ENCODE measurements at places on chromosomes 4 and X.
A peak's percentile ranks its signal among the peaks of the same experiment; 100 is the strongest.

DNA sequence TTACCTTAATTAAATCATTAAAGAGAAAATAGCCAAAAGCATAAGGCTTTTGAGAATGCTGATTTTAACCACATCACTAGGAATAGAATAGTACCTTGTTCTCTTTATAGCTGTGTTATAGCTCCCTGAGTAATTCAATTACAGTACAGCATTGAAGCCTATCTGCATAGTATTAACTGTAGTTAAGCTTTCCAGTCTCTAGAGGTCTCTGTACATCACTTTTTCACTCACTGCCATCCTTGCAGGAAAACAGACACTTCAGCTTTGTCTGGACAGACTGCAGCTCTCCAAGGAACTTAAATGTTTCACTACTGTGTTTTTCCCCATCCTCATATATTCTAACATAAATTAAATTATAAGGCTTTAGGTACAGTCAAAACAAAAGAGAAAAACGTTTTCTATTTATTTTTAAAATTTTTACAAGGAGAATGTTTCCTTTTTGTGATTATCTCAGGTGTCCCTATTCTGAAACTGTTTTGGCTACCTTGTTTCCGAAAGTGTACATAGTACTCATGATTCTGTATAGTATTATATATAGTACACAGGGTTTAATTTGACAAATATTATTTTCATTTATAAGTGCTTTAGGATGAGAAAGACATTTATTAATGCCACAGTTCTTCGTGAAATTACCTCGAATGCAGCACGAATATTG is 407.9 kb downstream of the PCDH18 start:
- peak; percentile 16 for DNase-seq

DNA sequence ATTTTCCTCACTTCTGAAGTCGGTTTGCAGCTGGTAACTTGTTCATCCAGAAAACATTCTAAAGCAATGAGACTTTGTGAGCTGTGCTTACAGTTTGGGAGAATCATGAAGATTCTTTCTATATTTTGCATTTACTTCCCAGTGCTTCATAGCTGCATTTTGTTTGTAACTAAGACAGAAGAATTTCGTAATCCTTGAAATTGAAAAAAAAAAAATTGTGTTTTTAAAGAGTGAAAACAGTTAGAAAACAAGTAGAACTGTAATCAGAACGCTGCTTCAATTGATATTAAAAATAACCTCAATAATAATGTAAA is 392.4 kb downstream of the UNC5C start:
- DNase-seq = no peak

- no peak for DNase-seq
These were observed 51.6 kb upstream of the IL2 start for GRCh38 chr4:122508083-122508482.

DNA sequence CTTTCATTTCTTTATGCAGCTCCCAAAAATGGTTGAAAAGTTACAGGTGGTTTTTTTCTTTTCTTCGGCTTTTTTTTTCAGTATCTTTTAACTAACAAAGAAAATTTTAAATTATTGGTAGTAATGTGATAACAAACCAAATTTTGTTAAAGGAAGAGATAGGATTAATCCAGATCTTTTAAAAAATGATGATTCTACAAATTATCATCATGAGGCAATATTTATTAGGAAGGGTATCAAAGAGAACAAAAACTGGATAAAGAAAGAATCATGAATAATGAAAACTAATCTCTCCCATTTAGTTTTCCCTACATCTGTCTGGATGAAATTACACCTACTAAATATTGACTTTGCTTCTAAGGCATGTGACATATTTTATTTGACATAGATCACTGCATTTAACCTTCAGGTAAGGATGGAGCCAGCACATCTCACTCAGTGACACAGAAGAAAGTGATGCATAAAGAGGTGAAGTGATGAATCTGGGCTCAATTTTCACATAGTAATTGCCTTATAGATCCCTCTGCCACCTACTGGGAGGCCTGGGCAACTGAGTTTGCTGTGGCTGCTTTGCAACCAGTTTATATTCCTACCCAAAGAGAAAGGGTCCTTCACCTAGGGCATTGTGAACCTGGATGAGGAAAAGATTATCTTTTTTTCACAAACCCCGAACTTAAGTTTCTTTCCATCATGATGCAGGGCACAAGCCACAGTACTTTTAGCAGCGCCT is 155.6 kb downstream of the HNRNPD start:
- DNase-seq = no peak

DNA sequence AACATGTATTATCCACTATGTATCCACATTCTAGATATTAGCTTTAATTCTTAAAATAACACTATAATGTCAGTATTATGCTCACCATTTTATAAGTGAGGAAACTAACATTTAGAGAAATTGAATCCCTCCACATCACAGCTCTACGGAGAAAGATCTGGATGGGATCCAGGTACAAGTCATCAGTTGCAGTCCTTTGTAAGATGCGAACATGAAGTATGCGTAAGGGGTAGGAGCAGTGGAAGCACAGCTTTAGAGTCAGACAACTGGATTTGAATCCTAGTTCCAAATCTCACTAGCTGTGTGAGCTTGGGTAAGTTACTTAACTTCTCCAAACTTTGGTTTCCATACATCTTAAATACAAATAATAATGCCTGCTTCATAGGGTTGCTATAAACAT is 162.5 kb downstream of the ATP10D start:
- DNase-seq = no peak

GRCh38 chr4:83382850-83383249 is 48.2 kb upstream of the HPSE start:
- DNase-seq = no peak

- no peak for DNase-seq
These were observed 99.5 kb downstream of the EFHC2 start for GRCh38 chrX:44244008-44244407.

DNA sequence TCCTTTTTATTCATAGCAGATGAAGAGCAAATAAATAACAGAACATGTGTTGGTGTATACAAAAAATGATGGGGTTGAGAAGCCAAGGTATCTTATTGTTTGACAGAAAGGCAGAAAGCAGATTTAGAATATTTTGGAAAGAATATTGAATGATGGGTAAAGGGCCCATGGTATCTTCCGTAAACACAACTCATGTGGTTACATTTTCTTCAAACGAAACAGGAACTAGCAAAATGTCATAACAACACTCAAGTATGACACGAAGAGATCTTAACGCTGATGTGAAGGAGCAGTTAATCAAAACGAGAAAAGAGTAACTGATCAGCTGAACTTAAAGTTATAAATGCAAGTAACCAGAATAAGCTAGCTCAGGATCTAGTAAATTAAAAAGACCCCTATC is 195.7 kb upstream of the GK2 start:
- DNase-seq = no peak

DNA sequence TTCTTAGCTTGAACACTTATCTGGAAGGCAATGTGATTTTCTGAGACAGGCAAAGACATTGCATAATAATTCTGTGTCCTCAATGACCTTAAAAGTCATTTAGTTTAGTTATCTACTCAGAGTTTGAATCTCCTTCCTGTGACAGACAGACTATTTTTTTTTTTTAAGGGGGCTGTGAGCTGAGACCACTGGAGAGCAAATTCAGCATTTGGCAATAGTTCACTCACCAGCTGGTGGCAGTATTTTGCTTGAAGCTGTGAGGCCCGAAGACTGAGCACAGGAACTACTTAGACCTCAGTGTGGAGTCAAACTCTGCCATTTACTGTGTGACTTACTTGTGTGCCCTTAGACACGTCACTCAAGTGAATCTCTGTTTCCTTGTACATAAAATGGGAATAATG is 22.9 kb upstream of the CPE start:
- DNase-seq = no peak

DNA sequence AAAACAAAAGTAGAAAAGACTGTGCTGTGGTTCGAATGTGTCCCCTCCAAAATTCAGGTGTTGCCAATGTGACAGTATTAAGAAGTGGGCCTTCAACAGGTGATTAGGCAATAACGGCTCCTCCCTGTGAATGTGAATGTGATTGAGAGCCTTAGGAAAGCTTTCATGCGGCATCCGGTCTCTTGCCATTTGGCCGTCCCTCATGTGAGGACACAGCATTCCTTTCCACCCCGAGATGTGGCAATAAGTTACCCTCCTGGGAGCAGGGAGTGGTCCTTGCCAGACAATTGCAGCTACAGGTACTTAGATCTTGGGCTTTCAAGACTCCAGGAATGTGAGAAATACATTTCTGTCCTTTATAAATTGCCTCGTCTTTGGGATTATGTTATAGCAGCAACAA is 129.3 kb downstream of the CPEB2 start:
- DNase-seq = no peak

- DNase-seq = no peak
These were observed 1248.7 kb downstream of the PCDH7 start for GRCh38 chr4:31968842-31969241.

DNA sequence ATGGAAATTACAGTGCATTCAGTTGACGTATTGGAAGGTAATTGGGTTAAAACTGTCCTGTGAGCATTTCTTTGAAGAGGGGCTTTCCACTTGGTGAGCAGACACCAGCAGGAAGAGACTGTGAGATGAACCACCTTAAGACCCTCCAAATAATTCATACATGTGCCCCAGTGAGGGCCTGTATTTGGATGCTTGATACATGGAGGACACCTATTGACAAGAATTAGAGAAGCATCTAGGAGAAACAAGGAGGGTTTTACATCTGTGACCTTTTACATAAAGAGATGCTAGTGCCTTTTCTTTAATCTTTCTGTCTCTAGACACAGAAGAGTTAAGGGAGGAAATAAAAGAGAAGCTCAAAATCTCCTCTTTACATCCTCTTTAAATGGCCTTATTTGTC is 1115.3 kb upstream of the IGFBP7 start:
- DNase-seq = no peak

GRCh38 chrX:18891548-18891945 is 92.4 kb downstream of the PHKA2 start:
- no peak for DNase-seq

DNA sequence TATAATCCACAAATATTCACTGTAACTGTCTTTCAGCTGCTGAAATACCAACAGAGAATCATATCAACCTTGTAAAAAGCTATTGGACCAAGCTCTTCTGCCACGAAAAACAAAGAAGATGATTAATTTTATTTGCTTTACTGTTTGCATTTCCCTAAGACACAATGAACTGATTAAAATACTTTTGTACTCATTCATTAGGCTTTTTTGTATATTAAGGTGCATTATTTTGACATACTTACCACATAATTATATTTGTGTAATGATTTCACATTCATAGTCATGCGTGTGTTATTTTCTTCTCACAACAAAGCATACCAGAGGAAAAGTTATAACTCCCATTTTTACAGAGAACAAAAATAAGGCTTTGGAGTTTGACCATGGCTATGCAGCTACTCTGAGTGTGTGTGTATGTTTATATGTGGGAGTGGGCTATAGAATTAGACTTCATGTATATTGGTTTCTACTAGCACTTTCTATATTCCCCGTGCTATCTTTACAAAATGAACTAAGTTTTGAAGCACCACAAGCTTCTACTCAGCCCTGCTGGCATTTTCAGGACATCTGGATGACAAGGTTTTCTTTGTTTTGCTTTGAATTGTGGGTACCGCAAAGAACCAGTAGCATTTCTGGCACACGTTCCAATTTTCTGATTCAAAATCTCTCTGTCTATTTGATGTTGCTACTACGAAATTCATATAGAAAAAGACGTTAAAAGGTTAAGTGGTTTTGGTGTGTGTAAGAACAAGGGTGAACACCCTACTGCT is 11.0 kb upstream of the FGF5 start:
- DNase-seq = no peak

DNA sequence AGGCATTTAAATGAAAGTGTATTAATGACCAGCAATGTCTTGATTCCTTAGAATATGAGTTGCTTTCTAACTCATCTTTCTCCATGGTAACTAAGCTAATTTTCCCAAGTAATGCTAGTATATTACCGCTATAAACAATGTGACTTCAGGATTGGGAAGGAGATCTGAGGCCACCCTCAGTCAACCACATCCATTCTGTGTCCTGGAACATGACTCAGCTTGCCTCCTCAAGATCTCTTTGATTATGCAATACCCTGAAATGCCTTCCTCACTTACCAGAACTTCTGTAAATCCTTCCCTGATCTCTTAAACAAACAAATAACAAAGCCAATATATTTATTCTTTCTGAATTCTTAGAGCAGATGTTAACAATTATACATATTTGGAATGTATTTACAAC is 1495.5 kb downstream of the PCDH18 start:
- DNase-seq = peak; percentile 47

- DNase-seq = no peak
These were observed 36.9 kb downstream of the STARD8 start for GRCh38 chrX:68684291-68684918.

DNA sequence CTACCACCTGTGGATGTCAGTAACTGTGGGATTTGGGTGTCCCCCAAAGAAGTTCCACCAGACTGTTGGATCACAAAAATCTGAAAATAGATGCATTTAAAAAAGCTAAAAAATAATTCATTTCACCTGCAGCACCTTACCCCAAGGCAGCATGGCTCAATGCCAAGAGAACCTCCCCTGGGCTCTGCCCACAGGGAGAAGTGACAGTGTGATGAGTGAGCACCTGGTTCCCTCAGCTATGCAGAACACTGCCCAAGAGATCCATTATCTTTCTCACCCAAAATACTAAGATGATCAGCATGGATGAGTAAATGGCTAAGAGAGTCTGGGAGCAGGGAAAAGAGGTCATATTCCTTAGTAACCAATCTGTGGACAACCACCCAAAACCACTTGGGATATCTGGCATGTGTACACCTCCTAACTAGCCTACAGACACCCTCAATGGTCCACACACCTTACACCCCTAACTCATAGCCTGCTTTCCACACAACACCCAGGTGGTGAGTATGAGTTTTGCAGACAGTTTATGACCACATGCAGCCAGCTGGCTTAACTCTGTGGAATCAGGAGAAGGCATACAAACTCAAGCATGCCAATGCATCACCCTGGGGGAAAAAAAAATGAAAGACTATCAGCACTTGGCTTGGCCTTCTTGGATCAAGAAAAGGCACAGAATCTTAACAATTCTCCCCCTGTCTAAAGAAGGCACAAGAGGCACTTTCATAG is 416.5 kb upstream of the SMIM31 start:
- DNase-seq = no peak

GRCh38 chrX:77793946-77794345 is 7.9 kb upstream of the ATRX start:
- no peak for DNase-seq

DNA sequence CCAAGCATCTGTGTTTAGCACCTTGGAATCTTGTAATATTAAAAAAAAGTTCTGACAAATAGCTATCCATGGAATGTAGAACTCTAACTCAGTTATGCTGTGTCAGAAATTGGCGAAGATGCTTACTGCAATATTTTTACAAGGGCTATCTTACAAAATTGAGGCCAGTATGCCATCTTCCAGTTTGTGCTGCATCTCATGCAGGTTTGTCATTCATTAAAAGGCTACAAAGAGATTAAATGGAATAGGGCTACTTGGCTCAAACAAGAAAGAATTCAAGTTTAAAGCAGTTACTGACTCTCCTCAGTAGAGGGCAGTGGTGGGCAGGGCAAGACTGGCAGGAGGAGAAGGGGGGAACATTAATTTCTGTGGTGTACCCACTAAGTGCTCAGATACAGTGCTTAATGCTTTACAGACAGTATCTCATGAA is 66.5 kb downstream of the SHROOM4 start:
- DNase-seq = no peak

GRCh38 chr4:25767877-25768725 is 94.7 kb downstream of the SEL1L3 start:
- DNase-seq = peak; percentile 31
